NCI-H2029 treated with DMSO at 0.1 percent for 48 hours (cell line): ENCODE measurements at places on chromosomes 5 and 9.

GRCh38 chr9:6584881-6585597, 60.5 kb downstream of the GLDC start:
- no peak for DNase-seq

DNA sequence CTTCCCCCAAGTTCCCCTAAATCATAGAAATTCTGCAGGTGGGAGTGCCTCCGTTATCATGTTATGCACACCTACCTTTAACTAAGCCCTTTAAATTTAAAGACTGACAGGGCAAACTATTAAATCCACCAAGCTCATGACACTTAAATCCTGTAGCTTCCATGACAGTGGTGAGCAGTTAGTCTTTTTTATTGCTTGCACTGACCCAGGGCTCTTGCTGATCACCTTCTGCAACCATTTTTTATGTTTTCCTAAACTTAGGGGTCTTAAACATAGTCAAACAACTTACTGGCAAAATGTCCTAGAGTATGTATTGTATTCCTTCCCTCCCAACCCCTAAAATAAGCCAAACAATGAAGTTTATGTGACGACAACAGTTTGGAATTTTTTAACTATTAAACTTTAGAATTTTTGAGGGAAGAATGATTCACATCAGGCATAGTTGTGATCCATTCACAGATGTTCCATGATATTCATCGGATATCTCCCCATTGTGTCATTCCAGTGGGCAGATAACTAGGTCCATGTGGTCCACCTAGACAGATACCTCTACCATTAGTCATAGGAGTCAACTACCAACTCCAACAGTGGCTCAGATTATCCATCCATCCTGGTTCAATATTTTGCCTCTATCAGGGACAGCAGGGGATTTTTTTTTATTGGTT, 283.1 kb downstream of the ADAMTS6 start:
- DNase-seq, result no peak

- DNase-seq, result no peak
Measured at GRCh38 chr5:165029099-165029870, 1523.9 kb downstream of the MAT2B start.

GRCh38 chr5:34717426-34718327, 61.5 kb downstream of the RAI14 start:
- DNase-seq, result no peak

- peak; percentile 58 for DNase-seq
Measured at GRCh38 chr9:70412832-70413463, 1.5 kb downstream of the KLF9 start.

DNA sequence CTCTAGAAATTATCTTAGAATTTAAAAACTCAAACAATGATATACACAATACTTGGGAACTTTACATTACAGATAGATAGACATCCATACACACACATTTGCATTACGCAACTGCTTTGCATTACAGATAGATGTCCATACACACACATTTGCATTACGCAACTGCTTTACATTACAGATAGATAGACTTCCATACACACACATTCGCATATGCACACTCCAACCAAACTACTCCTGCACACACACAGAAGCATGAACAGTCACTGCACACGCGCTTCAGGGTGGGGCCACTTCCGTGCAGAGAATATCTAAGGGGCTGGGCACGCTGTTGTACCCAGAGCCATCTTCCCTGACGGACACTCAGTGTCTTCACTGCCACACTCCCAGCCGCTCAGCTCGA, 7.9 kb upstream of the ADAMTS16 start:
- DNase-seq, result no peak

GRCh38 chr5:72288924-72289323, 31.1 kb downstream of the MRPS27 start:
- peak; percentile 92 for DNase-seq

DNA sequence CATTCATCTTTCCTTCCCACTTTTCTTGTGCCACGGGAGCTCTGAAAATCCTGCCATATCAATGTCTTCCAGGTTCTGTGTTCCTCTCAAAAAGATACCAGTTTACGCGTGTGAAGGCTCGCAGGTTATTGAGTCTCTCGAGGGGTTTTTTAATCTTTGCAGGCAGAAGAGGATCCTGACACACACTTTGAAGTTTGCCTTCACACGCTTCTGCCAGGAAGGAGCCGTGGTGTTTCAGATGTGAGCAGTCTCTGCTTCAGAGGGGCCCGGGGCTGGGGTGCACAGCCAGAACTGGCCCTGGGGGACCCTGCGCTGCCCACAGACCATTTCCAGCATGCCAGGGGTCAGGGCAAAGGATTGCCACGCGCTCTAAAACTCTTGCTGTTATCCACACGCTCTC, 167.2 kb downstream of the TTLL11 start:
- DNase-seq, result no peak

GRCh38 chr5:15074651-15075050, 203.1 kb upstream of the ANKH start:
- DNase-seq, result no peak

GRCh38 chr5:97276474-97277120, 93.5 kb upstream of the RIOK2 start:
- no peak for DNase-seq

DNA sequence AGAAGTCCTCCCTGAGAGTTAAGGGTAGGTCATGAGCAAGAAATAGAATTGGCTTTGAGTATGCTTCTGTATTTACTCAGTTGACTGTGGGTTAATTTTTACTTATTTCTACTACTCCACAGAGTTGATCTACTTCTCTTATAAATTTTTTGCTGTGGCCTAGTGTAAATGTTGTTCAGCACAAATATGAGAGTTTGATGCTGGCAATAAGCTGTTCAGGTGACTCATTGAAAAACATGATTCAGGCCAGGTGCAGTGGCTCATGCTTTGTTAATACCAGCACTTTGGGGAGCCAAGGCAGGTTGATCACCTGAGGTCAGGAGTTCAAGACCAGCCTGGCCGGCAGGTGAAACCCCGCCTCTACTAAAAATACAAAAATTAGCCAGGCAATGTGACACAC, 4.5 kb upstream of the CDK7 start:
- DNase-seq, result no peak

DNA sequence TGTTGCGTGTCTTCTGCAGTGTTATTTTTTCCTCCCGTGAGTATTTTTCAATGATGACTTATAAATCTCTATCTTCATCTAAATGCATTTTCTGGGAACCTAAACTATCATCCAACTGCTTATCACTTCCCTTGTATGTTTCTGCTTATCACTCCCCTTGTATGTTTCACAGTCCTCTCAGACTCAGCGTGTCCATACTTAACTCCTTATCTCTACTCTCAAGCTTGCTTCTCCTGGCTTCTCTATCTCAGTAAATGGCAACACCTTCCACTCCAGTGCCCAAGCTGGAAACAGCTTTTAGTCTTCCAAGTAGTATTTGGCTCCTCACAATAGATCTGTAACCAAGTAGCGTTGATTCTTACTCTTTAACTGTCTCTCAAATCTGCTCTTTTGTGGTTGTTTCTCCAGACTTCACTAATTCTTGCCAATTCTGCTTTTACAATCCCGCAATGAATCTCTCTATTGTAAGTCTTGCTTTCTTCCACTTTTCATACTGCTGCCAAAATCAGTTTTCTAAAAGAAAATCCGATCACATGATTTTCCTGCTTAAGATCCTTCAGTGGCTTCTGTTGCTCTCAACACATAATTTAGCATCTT, 33.8 kb upstream of the TXNDC8 start:
- DNase-seq, result no peak

GRCh38 chr9:70079417-70080037, 35.9 kb downstream of the MAMDC2 start:
- peak; percentile 35 for DNase-seq

GRCh38 chr5:97046270-97046982, 96.0 kb downstream of the LIX1 start:
- no peak for DNase-seq

DNA sequence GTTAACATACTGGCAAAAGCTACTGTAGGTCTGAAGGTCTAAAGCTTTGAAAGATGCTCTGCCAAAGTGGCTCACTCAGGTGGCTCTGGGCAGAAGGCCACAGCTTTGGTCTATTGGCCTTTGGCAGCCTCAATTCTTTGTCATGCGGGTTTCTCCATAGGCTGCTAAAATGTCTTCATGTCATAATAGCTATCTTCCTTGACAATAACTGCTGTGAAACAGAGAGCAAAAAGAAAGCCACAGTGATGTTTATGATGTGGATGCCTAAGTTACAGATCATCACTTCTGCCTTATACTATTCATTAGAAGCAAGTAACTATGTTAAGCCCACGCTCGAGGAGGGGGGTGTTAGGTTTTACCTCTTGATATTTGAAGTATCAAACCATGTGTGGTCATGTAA, 906.1 kb upstream of the CDH9 start:
- no peak for DNase-seq

DNA sequence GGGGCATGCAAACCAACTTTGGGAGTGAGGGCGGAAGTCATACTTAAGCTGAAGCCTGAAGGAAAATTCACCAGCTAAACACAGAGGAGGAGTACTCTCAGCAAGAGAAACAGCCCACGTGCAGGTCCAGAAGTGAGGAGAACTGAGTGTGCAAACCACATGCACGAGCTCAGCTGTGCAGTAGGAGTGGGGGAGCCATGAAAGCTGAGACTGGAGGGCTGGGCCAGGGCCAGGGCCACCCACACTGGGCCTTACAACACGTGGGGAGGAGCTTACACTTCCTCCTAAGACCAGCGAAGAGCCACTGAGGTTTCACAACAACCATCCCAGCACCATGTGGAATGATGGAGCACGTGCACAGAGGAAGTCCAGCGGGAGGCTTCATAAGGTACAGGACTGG, 9.3 kb upstream of the WWC1 start:
- DNase-seq, result no peak
